Heart left ventricle (tissue), 16 donors: ENCODE measurements at places on chromosomes 4 and X. TPM values are rescaled to one million over a fixed set of nuclear protein-coding genes. Genes with fewer than 3 reads are reported as not detected.

- H3K36me3 ChIP-seq = no peaks in the 10 kb centered on the region
- no peaks in the 10 kb centered on the region for H3K27me3 ChIP-seq
- no peak overlapping the region for H3K27ac ChIP-seq
- H3K4me1 ChIP-seq = no peaks in the 10 kb centered on the region
Measured at GRCh38 chr4:135775909-135776308, 1574.3 kb upstream of the PABPC4L start.

DNA sequence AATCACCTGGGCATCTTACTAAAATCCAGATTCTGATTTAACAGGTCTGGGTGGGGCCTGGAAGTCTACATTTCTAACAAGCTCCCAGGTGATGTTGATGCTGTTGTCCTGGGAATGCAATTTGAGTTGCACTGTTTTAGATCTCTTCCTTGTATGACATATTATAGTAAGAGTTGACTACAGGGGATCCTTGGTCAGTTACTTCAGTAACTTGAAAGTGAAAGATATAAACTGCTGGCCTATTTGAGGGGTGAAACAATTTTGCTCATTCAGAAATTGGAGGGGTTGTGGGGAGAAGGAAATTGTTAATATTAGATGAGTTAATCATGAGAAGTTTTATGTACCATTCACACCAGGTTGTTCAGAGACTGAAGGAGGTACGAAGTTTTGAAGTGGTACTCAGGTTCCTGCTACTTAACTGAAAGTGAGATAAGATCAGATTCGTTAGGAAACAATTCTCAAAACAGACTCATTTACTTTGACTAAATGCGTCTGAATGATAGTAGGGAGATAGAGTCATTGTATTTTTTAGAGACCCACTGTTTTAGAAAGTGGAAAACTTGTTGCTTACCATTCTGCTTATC is 12.5 kb downstream of the SH2D1A start:
- no peaks in the 10 kb centered on the region for H3K4me1 ChIP-seq
- DNase-seq = no peak
- H3K27ac ChIP-seq = no peak overlapping the region
- H3K4me3 ChIP-seq = no peak overlapping the region

DNA sequence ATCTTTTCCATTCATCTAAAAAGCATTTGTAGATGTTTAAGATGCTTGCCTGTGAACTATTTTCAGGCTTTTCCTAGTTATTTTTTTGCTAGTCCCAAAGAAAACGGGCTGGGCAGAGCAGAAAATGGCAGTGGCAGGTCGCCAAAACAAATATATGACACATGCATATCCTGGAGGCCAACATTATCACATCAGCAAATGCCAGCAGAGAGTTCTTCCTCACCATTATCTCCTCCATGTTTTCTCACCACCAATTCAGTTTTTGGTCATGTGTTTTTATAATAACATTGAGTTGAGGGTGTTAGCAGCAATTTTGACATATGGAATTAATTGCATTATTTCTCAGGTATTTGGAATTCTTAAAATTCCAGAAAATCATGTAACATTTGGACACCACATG is 97.9 kb upstream of the EOLA2 start:
- H3K27me3 ChIP-seq = no peaks in the 10 kb centered on the region
- DNase-seq = no peak
- no peaks in the 10 kb centered on the region for H3K4me1 ChIP-seq
- H3K4me3 ChIP-seq = no peak overlapping the region
- H3K36me3 ChIP-seq = no peaks in the 10 kb centered on the region
- H3K27ac ChIP-seq = no peak overlapping the region

DNA sequence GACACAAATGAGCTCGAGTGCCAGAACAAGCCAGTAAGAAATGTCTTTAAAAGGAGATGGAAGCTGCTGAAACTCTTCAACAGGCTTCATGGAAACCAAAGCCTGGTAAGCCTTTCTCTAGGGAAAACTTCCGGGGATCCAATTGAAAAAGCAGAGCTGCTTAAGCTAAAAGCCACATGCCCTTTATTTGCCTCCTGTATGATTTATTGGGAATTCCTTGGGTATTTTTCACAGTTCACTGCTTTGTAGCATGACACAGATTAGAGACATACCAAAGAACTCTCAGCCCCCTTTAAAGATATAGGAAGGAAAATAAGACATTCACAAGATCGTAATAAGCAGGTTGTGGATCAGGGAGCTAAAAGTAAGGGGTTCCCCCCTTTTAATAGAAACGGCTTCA is 6.5 kb upstream of the ARHGAP6 start:
- no peaks in the 10 kb centered on the region for H3K36me3 ChIP-seq
- no peaks in the 10 kb centered on the region for H3K27me3 ChIP-seq
- no peak overlapping the region for H3K4me3 ChIP-seq
- H3K27ac ChIP-seq = no peak overlapping the region

- no peaks in the 10 kb centered on the region for H3K27me3 ChIP-seq
- DNase-seq = no peak
- H3K27ac ChIP-seq = no peak overlapping the region
- H3K36me3 ChIP-seq = no peaks in the 10 kb centered on the region
Measured at GRCh38 chr4:72670521-72670920, 101.5 kb upstream of the ADAMTS3 start.

DNA sequence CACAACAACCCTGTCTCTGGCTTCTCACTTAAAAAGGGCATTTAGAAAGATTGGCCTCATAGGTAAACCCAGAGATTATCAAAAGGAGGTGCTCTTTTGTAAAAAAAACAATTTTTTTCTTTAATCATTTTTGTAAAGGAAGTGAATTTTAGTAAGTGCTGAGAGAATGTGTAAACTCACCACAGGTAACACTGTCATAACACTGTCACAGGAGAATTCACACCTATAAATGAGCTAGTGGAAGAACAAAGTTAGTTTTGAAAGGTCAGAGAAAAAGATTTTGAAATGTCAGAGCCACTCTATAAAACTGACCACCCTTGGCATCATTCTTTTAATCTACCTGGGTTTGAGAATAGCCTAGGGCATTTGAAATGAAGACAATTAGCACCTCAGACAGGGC is 3.3 kb upstream of the SH2D1A start:
- no peak overlapping the region for H3K27ac ChIP-seq
- no peak overlapping the region for H3K4me3 ChIP-seq
- H3K4me1 ChIP-seq = no peaks in the 10 kb centered on the region
- DNase-seq = no peak
- no peaks in the 10 kb centered on the region for H3K36me3 ChIP-seq

DNA sequence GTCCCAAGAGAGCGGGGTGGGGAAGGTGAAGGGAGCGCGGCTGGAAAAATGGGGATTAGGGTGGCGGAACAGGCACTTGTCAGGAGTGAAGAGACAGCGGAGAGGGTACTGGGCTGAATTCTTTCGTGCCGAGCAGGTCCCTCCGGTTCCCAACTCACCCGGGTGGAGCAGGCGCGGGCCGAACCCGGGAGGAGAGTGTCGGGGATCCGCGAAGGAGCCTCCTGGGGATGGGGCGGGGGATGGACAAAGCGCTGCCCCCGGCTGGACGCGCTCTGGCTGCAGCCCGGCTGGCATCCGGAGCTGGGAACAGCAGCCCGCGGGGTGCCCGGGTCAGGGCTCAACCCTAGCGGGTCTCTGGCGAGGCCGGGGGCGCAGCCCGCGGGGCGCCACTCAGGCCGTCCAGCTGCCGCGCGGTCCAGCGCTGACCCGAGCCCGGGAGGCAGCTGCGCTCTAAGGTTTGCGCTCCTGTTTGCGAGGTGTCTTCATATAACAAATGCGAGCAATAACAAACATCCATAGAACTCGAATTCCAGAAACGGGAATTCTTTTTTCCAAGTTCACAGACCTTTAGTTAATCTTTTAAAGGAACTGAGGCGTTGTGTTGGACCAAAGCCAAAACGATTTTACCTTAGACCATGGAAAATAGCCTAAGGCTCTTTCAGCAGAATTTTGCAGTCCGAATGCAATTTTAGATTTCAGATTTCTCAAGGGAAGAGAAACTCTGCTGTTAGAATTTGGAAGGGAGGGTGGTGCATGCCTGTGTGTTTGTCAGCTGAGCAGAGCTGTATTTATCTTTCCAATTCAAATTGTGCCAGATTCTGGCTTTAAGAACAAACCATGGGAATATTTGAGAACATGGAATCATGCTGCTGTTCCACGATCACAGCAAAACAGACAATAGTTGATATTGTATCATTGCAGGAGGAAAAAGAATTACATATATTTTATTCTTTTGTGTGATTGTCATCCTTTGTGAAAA is 744 bp downstream of the NPY5R start:
- DNase-seq = peak; percentile 22
- no peaks in the 10 kb centered on the region for H3K36me3 ChIP-seq
- peaks cover 2% of the 10 kb centered on the region for H3K4me1 ChIP-seq

DNA sequence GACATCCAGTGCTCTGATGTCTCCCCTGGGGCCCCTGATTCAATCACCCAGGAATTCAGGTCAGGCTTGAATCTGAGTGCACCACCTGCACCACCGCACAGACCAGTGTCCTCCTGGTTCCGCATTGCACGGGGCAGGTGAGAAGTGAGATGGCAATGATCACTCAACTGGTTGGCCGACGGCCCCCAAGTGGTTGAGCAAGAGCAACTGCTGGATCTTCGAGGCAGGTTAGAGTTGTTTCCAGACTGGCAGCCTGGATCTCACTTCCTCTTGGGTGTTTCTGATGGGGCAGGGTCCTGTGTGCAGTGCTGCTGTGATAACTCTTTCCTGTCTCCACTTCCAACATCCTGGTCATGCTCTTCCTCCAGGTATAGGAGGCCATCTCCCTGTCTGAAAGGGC is 50.4 kb downstream of the C4orf50 start:
- DNase-seq = no peak
- H3K36me3 ChIP-seq = no peaks in the 10 kb centered on the region
- H3K4me3 ChIP-seq = no peak overlapping the region
- H3K27me3 ChIP-seq = peaks cover 40% of the 10 kb centered on the region

GRCh38 chr4:15753786-15754185 is 24.3 kb upstream of the CD38 start:
- H3K27me3 ChIP-seq = no peaks in the 10 kb centered on the region
- H3K4me1 ChIP-seq = no peaks in the 10 kb centered on the region
- no peaks in the 10 kb centered on the region for H3K36me3 ChIP-seq
- no peak overlapping the region for H3K4me3 ChIP-seq
- DNase-seq = peak; percentile 87
- peak overlapping the region; percentile 55 for H3K27ac ChIP-seq

The CT83 gene
- not detected for total RNA-seq
